ENCODE measurements at places on chromosomes 2 and 18.

DNA sequence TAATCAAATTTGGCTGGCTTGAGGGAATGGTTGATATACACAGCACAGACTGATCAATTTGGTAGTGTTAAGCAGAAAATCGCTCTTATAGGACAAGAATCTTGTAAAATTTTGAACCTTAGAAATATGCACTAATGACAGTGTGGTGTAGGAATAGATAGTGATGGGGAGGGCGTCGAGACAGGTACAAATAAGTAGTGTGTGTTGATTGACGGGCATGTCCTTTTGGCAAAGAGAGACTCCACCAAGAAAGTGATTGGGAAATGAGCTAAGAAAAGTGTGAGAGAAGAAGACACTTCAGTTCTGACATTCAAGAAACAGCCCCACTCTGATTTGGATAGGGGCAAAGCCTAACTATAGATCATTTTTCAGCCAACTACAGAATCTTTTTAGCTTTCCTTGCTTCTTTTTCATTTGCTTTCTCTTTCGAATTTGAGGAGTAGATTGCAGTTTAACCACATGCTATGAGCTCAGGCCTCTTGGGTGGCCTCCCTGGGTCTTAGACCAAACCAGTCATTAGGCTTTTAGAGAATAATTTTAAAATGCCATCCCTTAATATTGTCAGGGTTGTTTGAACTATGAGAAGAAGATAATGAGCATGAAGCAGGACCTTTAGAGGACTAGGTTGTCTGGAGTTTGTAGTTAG is 127.1 kb downstream of the CERS6 start:
- peak; percentile 66 for ATAC-seq

DNA sequence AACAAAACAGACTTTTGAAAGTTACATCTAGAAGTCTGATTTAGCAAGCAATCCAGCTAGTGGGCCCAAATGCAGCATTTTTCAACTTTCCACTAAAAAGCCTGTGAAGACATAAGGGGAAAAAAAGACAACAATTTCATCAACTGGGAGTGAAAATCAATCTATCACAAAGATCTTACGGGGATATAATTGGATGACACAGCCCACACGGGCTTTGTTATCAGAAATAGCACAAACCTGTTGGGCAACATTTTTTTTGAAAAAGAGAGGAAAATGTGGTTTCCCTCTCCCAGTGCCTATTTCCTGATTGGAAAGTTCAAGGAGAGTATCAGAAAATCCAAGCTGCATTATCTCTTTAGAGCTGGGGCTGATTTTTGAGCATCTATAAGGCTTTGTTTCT is 132.7 kb downstream of the EVA1A start:
- no peak for ATAC-seq

GRCh38 chr2:240917009-240917683 is 11.0 kb downstream of the CROCC2 start:
- no peak for ATAC-seq

- no peak for ATAC-seq
These were observed 5.7 kb downstream of the FAM237A start for GRCh38 chr2:206647985-206648384.

DNA sequence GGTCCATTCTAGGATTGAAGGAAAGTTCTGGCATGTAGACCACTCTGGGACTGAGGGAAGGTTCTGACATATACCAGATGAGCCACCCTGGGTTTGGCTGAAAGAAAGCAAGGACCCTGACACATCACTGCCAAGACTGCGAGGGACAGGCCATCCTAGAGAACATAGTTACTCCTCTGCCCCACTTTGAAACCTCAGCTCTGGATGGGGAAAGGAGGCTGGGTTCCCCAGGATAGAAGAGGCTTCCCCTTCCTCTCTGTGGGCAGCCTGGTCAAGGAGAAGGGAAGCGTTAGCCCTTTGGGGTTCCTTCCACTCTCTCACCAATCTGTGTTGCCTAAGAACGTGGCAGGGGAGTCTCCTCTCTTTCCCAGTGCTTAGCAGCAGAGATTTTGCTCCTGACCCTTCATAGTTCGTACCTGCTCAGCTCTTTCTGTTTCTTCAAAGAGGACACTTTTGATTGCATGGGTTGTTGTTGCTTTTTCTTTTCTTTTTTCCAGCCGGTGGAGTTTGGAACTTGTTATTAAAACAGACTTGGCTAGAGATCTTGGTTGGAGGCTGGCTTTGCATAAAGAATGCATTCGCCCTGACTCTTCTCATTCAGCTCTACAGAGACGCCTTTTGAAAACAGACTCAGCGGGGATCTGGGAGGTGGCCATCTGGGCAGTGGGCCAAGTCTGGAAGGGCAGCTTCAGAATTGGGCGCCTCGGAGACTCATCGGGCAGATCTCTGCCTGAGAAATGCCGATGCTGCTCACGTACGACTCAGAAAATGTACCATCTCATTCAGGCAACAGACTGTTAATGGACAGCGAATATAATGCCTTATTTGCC is 166.1 kb downstream of the CLIP4 start:
- peak; percentile 92 for ATAC-seq

DNA sequence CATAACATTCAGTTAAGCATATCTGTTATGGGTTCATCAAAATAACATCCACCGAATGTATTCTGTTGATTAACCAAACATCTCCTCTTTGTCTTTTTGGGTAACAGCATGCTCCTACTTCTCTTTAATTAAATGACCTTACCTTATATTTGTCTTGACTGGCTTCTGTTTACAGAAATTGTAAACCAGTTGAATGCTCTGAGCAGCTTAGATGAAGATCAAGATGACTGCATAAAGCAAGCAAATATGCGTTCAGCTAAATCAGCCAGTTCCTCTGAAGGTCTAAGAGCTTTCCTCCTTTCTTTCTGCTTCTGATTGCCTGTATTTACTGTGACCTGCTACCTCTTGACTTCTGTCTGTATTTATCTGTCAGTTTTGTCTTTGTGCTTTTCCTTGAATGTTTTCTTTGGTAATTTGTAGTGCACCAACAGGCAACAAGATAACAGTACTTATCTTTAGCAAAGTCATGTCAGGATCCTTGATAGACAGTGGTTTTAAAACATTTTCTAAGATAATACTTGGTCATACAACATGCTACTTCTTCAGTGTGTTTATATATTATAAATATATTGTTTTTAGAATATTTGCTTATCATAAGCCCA is 152.8 kb downstream of the EHBP1 start:
- no peak for ATAC-seq

DNA sequence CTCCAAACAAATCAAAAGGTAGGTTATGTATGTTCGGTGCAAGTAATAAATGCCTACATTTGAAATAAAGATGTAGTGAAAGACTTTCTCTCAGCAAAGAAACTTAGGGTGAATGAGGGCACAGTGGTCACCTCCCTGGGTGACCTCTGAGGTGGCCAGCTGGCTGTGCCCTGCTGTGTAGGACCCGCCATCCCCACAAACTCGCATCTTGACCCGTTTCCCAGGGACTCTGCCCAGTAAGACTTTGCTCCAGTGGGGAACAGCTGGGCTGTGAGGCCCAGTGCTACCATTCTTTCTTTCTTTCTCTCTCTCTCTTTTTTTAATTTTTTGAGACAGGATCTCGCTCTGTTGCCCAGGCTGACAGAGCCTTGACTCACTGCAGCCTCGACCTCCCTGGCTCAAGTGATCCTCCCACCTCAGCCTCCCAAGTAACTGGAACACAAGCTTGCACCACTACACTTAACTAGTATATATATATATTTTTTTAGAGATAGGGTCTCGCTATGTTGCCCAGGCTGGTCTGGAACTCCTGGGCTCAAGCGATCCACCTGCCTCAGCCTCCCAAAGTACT is 8.2 kb upstream of the GAREM2 start:
- no peak for ATAC-seq

GRCh38 chr2:212098966-212099365 is 439.6 kb downstream of the ERBB4 start:
- ATAC-seq, result no peak

DNA sequence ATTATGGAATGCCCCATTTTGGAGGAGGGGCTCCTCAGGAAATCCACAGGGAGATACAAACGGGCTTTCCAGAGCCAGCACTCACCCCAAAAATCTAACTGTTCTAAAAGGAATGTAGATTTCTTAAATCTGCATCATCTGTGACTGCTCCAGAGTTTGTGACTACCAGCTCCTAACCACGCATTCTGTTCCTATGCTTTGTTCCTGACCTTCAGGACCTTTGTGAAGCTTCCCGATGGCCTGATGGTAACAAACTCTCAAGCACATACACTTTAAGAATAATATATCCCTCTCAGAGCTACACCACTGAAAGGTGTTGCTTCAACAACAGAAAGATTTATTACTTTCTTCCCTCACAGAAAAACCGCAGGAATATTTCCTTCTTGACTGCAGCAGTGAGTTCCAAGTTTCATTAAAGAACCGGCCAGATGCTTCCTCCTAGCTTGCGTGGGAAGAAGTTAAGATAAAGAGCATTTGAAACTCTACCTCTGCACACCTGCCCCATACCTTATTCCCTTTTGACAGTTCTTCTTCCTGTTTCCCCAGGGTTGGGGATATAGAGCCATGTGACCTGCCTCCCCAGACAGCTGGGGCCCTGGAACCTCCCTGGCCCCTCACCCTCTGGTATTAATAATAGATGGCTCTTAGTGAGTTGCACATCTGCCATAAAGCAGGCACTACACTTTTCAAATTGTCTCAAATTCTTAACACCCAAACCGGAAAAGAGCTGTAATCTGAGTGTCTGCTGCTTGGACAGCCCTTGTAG is 40.2 kb upstream of the EML4 start:
- ATAC-seq, result no peak

- ATAC-seq, result no peak
These were observed 3.0 kb upstream of the ST8SIA5 start for GRCh38 chr18:46759890-46760289.

GRCh38 chr2:84217456-84217855 is 241.6 kb downstream of the SUCLG1 start:
- no peak for ATAC-seq

GRCh38 chr2:12008425-12009061 is 262.1 kb downstream of the LPIN1 start:
- peak; percentile 66 for ATAC-seq

- ATAC-seq, result no peak
These were observed 135.6 kb downstream of the TFCP2L1 start for GRCh38 chr2:121149384-121149783.

- ATAC-seq, result no peak
These were observed at the start of gene IL37 for GRCh38 chr2:112910865-112911264. TSS of gene IL37 (plus strand) at chr2:112911165. CDS start at chr2:112913013, 1,848 bp downstream.

- no peak for ATAC-seq
These were observed 16.1 kb upstream of the CCNYL1 start for GRCh38 chr2:207695293-207695692.

- ATAC-seq, result no peak
These were observed 56.4 kb downstream of the ZFP36L2 start for GRCh38 chr2:43169987-43170386.

DNA sequence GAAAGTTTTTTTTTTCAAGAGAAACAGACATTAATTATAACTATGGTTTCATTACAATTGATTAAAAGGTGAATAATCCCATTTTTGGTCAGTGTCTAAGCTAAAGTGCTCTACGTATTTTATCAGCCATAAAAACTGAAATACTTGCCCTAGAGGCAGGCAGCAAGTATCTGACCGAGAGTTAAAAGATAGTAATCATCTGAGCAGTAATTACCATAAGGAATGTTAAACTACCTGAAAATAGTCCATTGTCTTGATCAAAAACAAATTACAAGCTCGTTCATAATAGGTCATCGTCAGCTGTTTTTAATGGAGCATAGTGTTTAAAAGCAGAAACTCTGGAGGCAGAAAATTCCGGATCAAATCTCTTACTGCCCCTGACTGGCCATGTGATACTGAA is 105.7 kb upstream of the ZEB2 start:
- no peak for ATAC-seq

- no peak for ATAC-seq
These were observed 206.5 kb upstream of the SH3BP4 start for GRCh38 chr2:234745347-234745746.

DNA sequence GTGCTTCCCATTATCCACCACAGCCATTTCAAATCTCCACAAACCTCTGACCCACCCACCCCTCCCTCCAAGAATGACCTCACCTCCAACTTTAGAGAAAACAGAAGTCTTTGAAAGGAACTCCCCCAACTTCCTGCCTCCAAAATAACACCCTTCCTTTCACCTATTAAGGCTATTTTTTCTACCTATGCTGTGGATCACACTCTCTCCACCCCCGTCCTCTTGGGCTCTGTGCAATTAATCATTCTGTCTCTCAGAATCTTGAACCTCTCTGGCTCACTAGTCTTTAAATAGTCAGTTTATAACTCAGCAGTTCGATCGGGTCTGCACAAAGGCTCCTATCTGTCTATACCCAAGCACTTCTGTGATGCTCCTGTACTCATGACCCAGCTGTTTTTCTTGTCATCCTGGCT is 37.3 kb upstream of the XPO1 start:
- no peak for ATAC-seq

GRCh38 chr2:6446938-6447608 is 418.6 kb downstream of the CMPK2 start:
- no peak for ATAC-seq

- ATAC-seq, result peak; percentile 92
These were observed 23.6 kb upstream of the RBM44 start for GRCh38 chr2:237774811-237775553.
